HCT116 (cell line): ENCODE measurements at places on chromosomes 2 and 18. TPM values are rescaled to one million over a fixed set of nuclear protein-coding genes. Genes with fewer than 3 reads are reported as not detected.

DNA sequence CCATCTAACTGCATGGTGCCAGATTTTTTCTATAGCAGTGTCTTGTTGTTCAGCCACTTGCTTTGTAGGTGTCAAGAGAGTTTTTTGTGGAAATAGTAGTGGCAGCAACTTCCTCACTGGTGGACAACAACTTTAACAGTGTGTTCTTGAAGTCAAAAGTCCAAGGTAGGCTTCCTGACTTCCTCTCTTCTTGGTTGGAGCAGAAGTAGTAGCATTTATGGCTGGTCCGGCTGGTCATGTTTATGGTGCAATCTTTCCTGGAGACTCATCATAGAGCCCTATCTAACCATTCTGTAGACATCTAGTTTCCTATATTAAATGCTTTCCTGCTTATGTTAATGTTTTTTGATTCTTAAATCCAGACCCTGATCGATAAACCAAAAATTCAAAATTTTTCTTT is 11.7 kb downstream of the GPR75 start:
- no peaks in the 10 kb centered on the region for H3K36me3 ChIP-seq
- H3K27ac ChIP-seq, result no peak overlapping the region
- H3K4me1 ChIP-seq, result no peaks in the 10 kb centered on the region
- DNase-seq, result no peak
- H3K27me3 ChIP-seq, result no peaks in the 10 kb centered on the region

GRCh38 chr2:17614174-17614930 is 73.9 kb downstream of the VSNL1 start:
- H3K4me3 ChIP-seq, result no peak overlapping the region
- no peaks in the 10 kb centered on the region for H3K27me3 ChIP-seq
- DNase-seq, result no peak
- no peaks in the 10 kb centered on the region for H3K4me1 ChIP-seq
- H3K27ac ChIP-seq, result no peak overlapping the region

The TNFRSF11A gene
- total RNA-seq, result 3.2 TPM

The STK25 gene
- 160 TPM for total RNA-seq

GRCh38 chr2:231200805-231201474 is 2.5 kb downstream of the ARMC9 start:
- no peak overlapping the region for H3K27ac ChIP-seq
- peaks cover 16% of the 10 kb centered on the region; the same call in 1 of the 2 replicates for H3K4me1 ChIP-seq
- no peak for DNase-seq

GRCh38 chr2:26298286-26298637 is 47.7 kb upstream of the SELENOI start:
- H3K27ac ChIP-seq, result no peak overlapping the region
- no peak for DNase-seq
- H3K4me1 ChIP-seq, result peaks cover 15% of the 10 kb centered on the region; the same call in 1 of the 2 replicates
- no peak overlapping the region for H3K4me3 ChIP-seq

DNA sequence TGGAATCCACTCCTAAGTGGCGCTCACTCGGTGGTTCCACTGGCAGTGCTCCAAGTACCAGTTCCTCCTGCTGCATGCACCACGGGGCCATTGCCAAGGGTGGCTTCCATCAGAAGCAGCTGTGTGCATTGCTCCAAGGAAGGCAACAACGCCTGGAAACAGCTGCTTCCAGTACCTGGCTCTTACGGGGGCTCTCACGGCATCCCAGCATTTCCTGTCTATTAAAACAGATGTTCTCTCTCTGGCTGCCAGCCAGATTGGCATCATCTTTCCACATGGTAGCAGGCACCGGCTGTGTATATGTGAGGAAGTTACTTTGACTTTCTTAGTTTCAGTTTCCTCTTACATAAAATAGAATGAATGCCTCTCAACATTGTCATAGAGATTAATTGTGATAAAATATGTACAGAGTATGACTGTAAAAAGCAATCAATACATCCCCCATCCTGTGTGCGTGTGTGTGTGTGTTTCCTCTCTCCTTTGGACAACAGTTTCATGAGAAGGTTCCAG is 84.9 kb downstream of the CMPK2 start:
- H3K36me3 ChIP-seq, result no peaks in the 10 kb centered on the region
- H3K27me3 ChIP-seq, result no peaks in the 10 kb centered on the region
- no peak for DNase-seq
- no peak overlapping the region for H3K27ac ChIP-seq
- no peaks in the 10 kb centered on the region for H3K4me1 ChIP-seq

The TEKT4 gene
- total RNA-seq, result not detected

- no peaks in the 10 kb centered on the region for H3K27me3 ChIP-seq
- no peaks in the 10 kb centered on the region for H3K36me3 ChIP-seq
- no peak overlapping the region for H3K4me3 ChIP-seq
- H3K27ac ChIP-seq, result no peak overlapping the region
- no peak for DNase-seq
Observed at GRCh38 chr18:67151366-67151765, 365.2 kb downstream of the DSEL start.

The CD8B gene
- 0.47 TPM for total RNA-seq

DNA sequence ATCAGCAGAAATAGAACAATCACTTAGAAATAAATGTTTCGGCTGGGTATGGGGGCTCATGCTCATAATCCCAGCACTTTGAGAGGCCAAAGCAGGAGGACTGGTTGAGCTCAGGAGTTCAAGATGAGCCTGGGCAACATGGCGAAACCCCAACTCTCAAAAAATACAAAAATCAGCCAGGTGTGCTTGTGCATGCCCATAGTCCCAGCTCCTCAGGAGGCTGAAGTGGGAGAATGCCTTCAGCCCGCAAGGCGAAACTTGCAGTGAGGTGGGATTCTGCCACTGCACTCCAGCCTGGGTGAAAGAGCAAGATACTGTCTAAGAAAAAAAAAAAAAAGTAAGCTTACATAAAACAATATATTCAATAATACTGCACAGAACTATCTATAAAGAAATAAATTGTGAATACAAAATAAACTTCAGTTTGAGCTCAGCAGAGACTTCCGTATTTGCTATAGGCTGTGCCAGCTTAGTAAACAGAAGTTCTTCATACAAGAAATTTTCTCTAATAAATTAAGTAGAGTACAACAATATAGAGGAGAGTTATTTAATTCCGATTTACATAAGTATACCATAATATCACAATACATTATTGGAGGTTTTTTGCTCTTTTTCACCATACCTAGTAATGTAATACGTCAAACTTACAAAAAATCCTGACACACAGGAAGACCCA is 43.6 kb downstream of the SRBD1 start:
- no peak for DNase-seq
- no peak overlapping the region for H3K27ac ChIP-seq
- H3K4me1 ChIP-seq, result no peaks in the 10 kb centered on the region
- H3K27me3 ChIP-seq, result no peaks in the 10 kb centered on the region

DNA sequence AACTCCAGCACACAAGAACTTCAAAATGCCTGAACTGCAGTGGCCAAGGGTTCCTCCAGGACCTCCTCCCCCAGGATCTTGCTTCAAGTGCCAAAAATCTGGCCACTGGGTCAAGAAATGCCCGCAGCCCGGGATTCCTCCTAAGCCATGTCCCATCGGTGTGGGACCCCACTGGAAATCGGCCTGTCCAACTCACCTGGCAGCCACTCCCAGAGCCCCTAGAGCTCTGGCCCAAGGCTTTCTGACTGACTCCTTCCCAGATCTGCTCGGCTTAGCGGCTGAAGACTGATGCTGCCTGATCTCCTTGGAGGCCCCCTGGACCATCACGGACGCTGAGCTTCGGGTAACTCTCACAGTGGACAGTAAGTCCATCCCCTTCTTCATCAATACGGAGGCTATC is 306.4 kb downstream of the RBM43 start:
- H3K27me3 ChIP-seq, result no peaks in the 10 kb centered on the region
- no peaks in the 10 kb centered on the region for H3K4me1 ChIP-seq
- H3K27ac ChIP-seq, result no peak overlapping the region
- DNase-seq, result no peak

The PROKR1 gene
- total RNA-seq, result not detected

The CLEC4F gene
- not detected for total RNA-seq

The DIPK1C gene
- total RNA-seq, result not detected

DNA sequence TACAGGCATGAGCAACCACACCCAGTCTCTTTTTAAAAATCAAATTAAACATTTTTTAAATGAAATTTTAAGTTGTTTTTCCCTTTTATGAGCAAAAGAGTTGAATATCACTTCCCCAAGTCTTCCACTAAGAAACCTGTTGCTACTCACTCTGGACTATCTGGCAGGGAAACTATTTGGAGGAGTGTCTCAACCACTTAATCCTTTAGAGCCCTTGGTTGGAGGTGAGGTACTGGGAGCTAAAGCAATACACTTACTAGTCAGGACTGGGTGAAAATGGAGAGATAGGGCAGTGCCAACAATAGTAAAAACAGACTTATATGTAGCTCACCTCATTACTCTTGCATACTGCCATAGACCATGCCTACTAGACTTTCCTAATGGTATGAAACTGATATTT is 135.5 kb downstream of the RND3 start:
- no peak overlapping the region for H3K4me3 ChIP-seq
- H3K27me3 ChIP-seq, result no peaks in the 10 kb centered on the region
- H3K4me1 ChIP-seq, result no peaks in the 10 kb centered on the region
- no peaks in the 10 kb centered on the region for H3K36me3 ChIP-seq

- H3K4me1 ChIP-seq, result peaks cover 30% of the 10 kb centered on the region
- no peak overlapping the region for H3K27ac ChIP-seq
Observed at GRCh38 chr2:237479747-237480146, 7.3 kb upstream of the MLPH start.

- H3K27ac ChIP-seq, result no peak overlapping the region
- no peaks in the 10 kb centered on the region for H3K4me1 ChIP-seq
- DNase-seq, result no peak
- H3K36me3 ChIP-seq, result no peaks in the 10 kb centered on the region
- H3K4me3 ChIP-seq, result no peak overlapping the region
Observed at GRCh38 chr2:158120102-158120501, 18.4 kb downstream of the UPP2 start.

DNA sequence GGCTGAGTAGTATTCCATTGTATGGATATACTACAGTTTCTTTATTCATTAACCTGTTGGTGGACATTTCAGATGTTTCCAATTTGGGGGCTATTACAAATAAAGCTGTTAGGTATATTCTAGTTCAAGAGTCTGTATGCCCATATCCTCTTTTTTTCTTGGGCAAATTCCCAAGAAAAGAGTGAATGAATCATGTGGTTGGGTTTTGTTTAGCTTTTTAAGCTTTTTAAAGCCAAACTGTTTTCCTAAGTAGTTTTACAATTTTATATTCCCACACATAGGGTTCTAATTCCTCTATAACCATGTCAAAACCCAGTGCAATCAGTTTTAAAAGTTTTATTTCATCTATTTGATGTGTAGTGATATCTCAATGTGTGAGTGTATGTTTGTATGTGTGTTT is 44.9 kb upstream of the BAZ2B start:
- H3K4me3 ChIP-seq, result no peak overlapping the region
- H3K4me1 ChIP-seq, result no peaks in the 10 kb centered on the region
- no peak for DNase-seq
- no peaks in the 10 kb centered on the region for H3K36me3 ChIP-seq
- no peaks in the 10 kb centered on the region for H3K27me3 ChIP-seq
- H3K27ac ChIP-seq, result no peak overlapping the region

GRCh38 chr2:106579750-106580197 is 92.6 kb downstream of the CD8B2 start:
- peaks cover 11% of the 10 kb centered on the region; the same call in 1 of the 2 replicates for H3K4me1 ChIP-seq
- H3K27me3 ChIP-seq, result 0 out of 2 replicates have a peak, but pooled peaks cover 5% of the 10 kb centered on the region
- no peak overlapping the region for H3K4me3 ChIP-seq
- DNase-seq, result no peak
- no peak overlapping the region for H3K27ac ChIP-seq

DNA sequence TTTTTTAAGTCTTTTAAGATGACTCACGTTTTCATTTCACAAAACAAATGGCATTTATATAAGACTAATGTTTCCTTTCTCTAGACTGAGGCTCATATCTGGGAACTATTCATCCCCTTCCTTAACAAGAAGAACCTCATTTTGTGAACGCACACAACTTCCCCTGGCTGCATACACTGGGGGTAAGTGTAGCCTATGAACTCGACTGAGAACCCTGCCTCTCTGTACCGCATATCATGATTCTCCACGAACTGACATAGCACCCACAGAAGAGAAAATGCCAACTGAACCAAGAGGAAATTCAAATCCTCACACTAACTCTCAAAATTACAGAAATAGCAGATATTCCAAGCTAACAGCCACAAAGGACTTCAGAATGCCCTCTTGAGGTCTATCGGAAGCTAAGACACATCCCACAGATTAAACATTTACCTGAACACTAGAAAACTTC is 236.7 kb downstream of the TCF4 start:
- H3K27ac ChIP-seq, result no peak overlapping the region
- H3K36me3 ChIP-seq, result no peaks in the 10 kb centered on the region
- H3K4me1 ChIP-seq, result no peaks in the 10 kb centered on the region
- no peaks in the 10 kb centered on the region for H3K27me3 ChIP-seq
- no peak overlapping the region for H3K4me3 ChIP-seq

GRCh38 chr2:162060532-162060931 is 13.5 kb downstream of the DPP4 start:
- H3K4me1 ChIP-seq, result peaks cover 27% of the 10 kb centered on the region; the same call in 1 of the 2 replicates
- H3K4me3 ChIP-seq, result no peak overlapping the region
- H3K27me3 ChIP-seq, result no peaks in the 10 kb centered on the region
- DNase-seq, result no peak
- no peak overlapping the region for H3K27ac ChIP-seq
- H3K36me3 ChIP-seq, result no peaks in the 10 kb centered on the region

The PLGLB1 gene
- 1.3 TPM for total RNA-seq

DNA sequence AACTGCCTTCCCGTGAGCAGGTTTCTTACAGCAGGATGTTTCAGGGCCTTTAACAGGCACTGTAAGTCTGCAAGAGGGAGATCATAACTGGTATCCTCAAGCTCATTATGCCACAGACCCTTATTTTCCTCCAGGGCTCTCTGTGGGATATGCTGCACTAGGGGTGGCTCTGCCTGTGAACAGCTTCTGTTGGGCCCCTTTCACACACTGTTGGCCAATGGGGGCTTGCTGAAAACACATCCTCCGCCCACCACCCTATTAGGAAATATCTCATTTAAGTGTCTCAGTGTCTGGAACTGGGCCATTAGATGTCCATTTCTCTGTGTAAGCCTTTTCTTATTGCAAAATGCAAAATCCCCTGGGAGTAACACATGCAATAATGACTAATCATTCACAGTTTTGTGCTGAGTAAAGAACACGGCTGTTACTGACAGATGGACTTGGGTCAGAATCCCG is 414.3 kb upstream of the HS6ST1 start:
- no peak for DNase-seq
- H3K27me3 ChIP-seq, result no peaks in the 10 kb centered on the region
- H3K4me1 ChIP-seq, result no peaks in the 10 kb centered on the region
- no peaks in the 10 kb centered on the region for H3K36me3 ChIP-seq
- no peak overlapping the region for H3K4me3 ChIP-seq
- no peak overlapping the region for H3K27ac ChIP-seq

DNA sequence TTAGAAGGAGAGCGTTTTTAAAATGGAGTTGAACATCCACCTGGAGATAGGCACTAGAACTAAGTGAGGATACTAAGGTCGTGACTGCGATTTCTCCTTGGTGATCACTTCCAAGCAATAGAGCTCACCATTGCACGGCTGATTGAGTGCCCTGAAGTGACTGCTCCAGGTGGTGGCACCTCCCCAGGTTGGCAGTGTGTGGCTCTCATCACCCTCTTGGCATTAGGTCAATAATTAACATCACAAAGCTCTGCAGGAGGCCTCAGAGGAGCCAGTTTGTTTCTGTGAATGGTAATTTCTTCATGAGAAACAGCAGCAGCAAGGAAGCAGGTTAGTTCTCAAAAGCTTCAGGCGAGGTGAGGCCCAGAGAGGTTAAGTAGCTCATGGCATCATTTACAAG is 259.6 kb downstream of the CLIP4 start:
- H3K36me3 ChIP-seq, result no peaks in the 10 kb centered on the region
- H3K4me1 ChIP-seq, result no peaks in the 10 kb centered on the region
- no peak for DNase-seq
- peaks cover 74% of the 10 kb centered on the region for H3K27me3 ChIP-seq
